ENCODE measurements at places on chromosomes 4 and X.
A peak's percentile ranks its signal among the peaks of the same experiment; 100 is the strongest.

DNA sequence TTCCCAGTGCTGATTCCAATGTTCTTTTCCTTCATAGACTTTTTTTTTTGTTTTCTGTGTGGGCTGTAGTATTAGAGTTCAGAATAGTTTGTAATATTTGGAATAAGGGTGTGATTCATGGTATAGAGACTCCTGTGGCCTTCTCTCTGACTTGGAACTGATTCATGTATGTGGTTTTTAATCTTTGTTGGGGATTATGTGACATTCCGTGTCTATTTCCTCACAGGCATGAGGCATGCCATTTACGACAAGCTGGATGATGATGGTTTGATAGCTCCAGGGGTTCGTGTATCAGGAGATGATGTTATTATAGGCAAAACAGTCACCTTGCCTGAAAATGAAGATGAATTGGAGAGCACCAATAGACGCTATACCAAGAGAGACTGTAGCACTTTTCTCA is 44.4 kb downstream of the POLR2B start:
- peak; percentile 57 for DNase-seq

- no peak for DNase-seq
Observed at GRCh38 chrX:108171671-108172070, 80.1 kb downstream of the ATG4A start.

GRCh38 chrX:77962068-77962902 is 7.2 kb downstream of the PGAM4 start:
- no peak for DNase-seq

- DNase-seq: peak; percentile 36
Observed at GRCh38 chrX:100413229-100413628, 3.2 kb upstream of the PCDH19 start.

DNA sequence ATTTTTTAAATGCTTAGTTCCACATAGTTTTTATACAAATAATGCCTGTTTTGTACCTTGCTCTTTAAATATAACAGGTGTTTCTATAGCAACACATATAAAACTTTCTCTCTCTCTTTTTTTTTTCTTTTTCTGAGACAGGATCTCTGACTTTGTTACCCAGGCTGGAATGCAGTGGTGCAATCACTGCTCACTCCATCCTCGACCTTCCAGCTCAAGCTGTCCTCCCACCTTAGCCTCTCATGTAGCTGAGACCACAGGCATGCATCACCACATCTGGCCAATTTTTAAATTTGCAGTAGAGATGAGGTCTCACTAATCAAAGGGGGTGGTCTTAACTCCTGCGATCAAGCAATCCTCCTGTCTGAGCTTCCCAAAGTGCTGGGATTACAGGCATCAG is 18.3 kb upstream of the SULT1E1 start:
- no peak for DNase-seq

DNA sequence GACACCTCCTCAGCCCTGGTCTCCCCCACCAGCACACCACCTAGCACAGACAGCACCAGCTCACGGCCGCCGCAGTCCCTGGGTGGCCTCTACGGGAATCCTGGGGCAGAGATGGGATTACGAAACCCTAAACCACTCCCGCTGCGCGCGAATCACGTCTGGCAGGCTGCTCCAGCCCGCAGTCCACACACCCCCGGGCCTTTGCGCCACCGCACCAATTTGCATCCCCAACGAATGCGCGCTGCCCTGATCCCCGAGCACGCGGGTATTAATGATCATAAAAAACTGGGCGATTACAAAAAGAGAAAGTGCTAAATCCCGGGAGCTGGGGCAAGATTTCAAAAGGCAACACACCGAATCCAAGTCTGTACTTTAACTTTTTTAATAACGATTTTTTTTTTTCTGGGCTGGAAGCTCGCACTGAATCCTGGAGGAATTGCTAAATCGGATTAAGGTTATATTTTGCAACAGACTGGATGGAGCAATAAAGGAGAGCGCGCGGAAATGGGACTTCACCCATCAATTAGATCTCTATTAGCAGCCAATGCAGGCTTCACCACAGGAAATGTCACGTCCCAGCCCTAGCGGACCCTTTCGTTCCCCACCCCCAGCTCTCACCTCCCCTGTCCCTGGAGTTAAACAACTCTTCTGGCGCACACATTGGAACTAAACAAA is 69.8 kb upstream of the TMEM33 start:
- no peak for DNase-seq

DNA sequence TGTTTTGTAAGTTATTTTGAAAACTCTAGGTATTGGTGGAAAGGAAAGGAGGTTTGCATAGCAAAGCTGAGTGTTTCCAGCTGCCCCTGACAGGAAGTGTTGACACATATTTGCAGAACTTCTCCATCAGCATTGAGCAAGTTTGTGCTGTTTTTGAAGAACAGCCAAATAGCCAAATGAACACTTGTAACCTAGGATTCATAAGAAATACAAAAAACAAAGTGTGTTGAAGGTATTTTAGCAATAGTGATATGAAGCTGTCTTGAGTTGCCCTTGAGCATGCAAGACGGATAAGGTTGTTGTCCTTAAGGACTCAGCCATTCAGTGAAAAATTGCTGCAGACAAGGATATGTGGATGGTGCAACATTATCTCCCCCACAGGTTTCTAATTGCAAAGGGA is 68.3 kb upstream of the PGM2 start:
- DNase-seq: no peak

DNA sequence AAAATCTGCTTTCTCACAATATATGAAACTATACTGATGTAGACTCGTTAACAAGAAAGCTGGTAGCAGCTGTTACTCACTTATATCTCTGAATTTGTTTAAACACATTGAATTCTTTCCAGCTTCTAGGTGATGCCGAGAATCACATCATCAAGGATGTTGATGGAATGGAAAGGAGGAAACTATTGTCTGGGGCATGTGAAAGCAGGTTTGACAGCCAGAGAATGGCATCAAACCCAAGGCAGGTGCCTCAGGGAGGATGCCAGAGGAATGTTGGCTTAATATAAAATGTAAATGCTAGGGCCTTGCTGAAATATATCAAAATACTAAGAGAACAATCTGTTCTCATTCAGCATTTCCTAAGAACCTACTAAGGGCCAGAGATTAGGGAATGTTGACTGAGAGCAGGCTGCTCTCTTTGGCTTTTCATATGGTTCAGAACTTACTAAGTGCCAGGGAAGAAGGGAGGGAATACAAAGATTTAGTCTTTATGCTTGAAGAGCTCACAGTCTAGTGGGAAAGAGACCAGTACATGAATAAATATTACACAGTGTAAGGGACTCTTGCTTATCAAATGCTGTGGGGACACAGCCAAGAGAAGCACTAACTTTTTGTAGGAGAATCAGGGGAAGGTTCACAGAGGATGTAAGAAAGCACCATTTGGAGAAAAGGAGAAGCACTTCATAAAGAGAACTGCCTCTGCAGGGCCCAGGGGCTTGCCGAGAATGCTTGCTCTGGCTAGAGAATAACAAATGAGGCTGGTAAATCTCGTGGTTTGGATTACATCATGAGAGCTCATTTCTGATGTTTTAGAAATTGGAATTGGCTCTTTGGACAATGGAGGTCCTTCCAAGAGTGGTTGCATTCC is 14.7 kb downstream of the SLIT2 start:
- DNase-seq: peak; percentile 81

- no peak for DNase-seq
Observed at GRCh38 chr4:21041708-21042107, 341.4 kb downstream of the PACRGL start.

GRCh38 chr4:123750044-123750443 is 353.4 kb downstream of the SPRY1 start:
- DNase-seq: no peak

GRCh38 chr4:88006956-88007303 is 505 bp upstream of the PKD2 start:
- no peak for DNase-seq

DNA sequence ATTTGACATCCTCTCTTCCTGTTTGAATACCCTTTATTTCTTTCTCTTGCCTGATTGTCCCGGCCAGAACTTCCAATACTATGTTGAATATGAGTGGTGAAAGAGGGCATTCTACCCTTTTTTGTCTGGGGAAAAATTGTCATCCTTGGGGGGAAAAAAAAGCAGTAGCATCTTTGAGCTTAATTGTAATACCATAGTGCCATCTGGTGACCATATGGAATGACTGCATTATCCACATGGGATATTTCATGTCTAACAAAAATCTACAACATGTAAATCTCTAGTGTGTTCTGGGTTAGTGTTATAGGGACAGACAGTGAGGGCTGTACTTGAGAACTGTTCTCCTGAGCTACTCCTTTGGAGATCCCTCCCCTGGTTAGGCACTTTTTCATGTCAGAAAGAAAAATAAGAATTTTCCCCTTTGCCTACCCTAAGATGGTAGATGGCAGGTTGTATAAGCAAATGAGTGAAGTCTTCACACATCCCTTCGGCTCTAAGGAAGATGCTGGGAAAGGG is 26.0 kb downstream of the CAPN6 start:
- no peak for DNase-seq
